GM12878 (cell line): ENCODE measurements at places on chromosomes 3 and 15. TPM values are rescaled to one million over a fixed set of nuclear protein-coding genes. Genes with fewer than 3 reads are reported as not detected.

The POLQ gene
- polyA plus RNA-seq: 14.5 and 18.2 TPM in 2 replicates

The GPR156 gene
- not detected in 2 replicates for polyA plus RNA-seq

The IGSF11 gene
- not detected in 2 replicates for polyA plus RNA-seq

The ZDHHC19 gene
- not detected in 2 replicates for polyA plus RNA-seq

The CLDN11 gene
- not detected in 2 replicates for polyA plus RNA-seq

The SERINC4 gene
- polyA plus RNA-seq: 0.21 TPM in 1 of 2 replicates, not detected in the other

The KIF7 gene
- polyA plus RNA-seq: 0.04 and 0.06 TPM in 2 replicates

The GOLGA6A gene
- polyA plus RNA-seq: not detected in 2 replicates

The GCHFR gene
- 69.7 and 77.3 TPM in 2 replicates for polyA plus RNA-seq

The TRIM42 gene
- not detected in 2 replicates for polyA plus RNA-seq

The SHQ1 gene
- 46.0 and 51.3 TPM in 2 replicates for polyA plus RNA-seq

The TPRG1 gene
- polyA plus RNA-seq: 27.7 and 28.3 TPM in 2 replicates

The PDZRN3 gene
- 0.16 TPM in 1 of 2 replicates, not detected in the other for polyA plus RNA-seq

The PAQR9 gene
- not detected in 2 replicates for polyA plus RNA-seq

The TRPM7 gene
- polyA plus RNA-seq: 14.3 and 16.0 TPM in 2 replicates

The ATP10A gene
- polyA plus RNA-seq: 0.04 and 0.07 TPM in 2 replicates

The CACNA1D gene
- polyA plus RNA-seq: 0.34 and 0.44 TPM in 2 replicates

The FSTL1 gene
- polyA plus RNA-seq: 0.44 and 0.85 TPM in 2 replicates

The RNF7 gene
- polyA plus RNA-seq: 141 and 155 TPM in 2 replicates

The STX19 gene
- 0.15 TPM in 1 of 2 replicates, not detected in the other for polyA plus RNA-seq

The C3orf49 gene
- 0.21 and 0.22 TPM in 2 replicates for polyA plus RNA-seq

The ZNF774 gene
- polyA plus RNA-seq: 0.54 and 1.2 TPM in 2 replicates

The CATSPER2 gene
- 1.3 and 2.5 TPM in 2 replicates for polyA plus RNA-seq

The SCAANT1 gene
- polyA plus RNA-seq: 0.95 TPM in 1 of 2 replicates, not detected in the other

The ACTRT3 gene
- 0.24 and 0.27 TPM in 2 replicates for polyA plus RNA-seq

The PLSCR2 gene
- not detected in 2 replicates for polyA plus RNA-seq

The GRK7 gene
- polyA plus RNA-seq: not detected in 2 replicates

The ZNF80 gene
- polyA plus RNA-seq: not detected in 2 replicates

The HDAC11 gene
- 0.09 and 0.13 TPM in 2 replicates for polyA plus RNA-seq

The APPL1 gene
- 66.2 and 77.6 TPM in 2 replicates for polyA plus RNA-seq

The ITIH1 gene
- polyA plus RNA-seq: not detected in 2 replicates

The FOXL2NB gene
- polyA plus RNA-seq: not detected in 2 replicates

The SNRPN gene
- polyA plus RNA-seq: 62.5 and 70.9 TPM in 2 replicates

The SEMA3G gene
- polyA plus RNA-seq: not detected in 2 replicates

The SKOR1 gene
- not detected in 2 replicates for polyA plus RNA-seq

The RBM6 gene
- polyA plus RNA-seq: 64.5 and 78.2 TPM in 2 replicates

The CLDN16 gene
- 3.8 and 4.4 TPM in 2 replicates for polyA plus RNA-seq

The UQCC5 gene
- 78.6 and 84.8 TPM in 2 replicates for polyA plus RNA-seq

The CASR gene
- polyA plus RNA-seq: 0.09 and 0.51 TPM in 2 replicates

The SLC22A13 gene
- polyA plus RNA-seq: not detected in 2 replicates

The LRRN1 gene
- polyA plus RNA-seq: not detected in 2 replicates

The GOLGA8S gene
- not detected in 2 replicates for polyA plus RNA-seq

The NLGN1 gene
- polyA plus RNA-seq: not detected in 2 replicates

The MASP1 gene
- not detected in 2 replicates for polyA plus RNA-seq
